Stomach (tissue), 19 donors: ENCODE measurements at places on chromosomes 12 and 14. TPM values are rescaled to one million over a fixed set of nuclear protein-coding genes. Genes with fewer than 3 reads are reported as not detected.

- peak; percentile 34 for DNase-seq
Observed at GRCh38 chr14:51828017-51828797, 32.2 kb upstream of the GNG2 start.

DNA sequence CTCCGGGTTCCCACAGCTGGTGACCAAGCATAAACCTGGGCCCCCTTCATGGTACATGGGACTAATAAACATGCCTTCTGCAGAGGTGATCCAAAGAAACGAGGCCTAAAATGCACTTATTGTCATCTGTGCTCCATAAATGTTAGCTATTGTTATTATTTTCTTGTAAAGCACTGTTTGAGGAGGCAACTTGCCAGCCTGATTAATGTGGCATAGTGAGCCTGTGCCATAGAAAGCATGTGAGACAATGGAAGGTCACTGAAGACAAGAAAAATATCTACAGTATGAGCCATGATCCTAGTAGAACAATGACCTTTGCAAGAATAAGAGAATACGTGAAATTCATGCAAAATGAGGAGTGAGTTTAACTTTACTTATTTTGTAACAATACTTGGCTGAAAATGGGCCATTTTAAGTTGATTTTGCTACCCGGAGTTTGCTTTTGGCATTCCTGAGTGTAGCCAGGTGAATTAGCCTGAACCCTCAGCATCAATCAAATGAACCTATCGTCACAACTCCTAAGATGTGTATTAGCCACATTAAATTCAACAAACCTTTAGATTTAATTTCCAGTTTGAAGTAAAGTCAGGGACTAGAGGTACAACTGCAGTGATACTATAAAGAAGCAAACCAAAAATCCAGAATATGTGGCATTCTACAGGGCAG is 52.2 kb downstream of the CPM start:
- DNase-seq: no peak

- DNase-seq: no peak
Observed at GRCh38 chr12:103623716-103624115, 36.6 kb downstream of the STAB2 start.

- DNase-seq: no peak
Observed at GRCh38 chr12:65970821-65971220, 146.5 kb downstream of the HMGA2 start.

Gene NFE2
- 2.0 TPM for total RNA-seq

- DNase-seq: no peak
Observed at GRCh38 chr12:47270782-47271664, 191.3 kb upstream of the AMIGO2 start.

Gene MAPKAPK5
- 53.0 TPM for total RNA-seq

Gene PUS1
- 12.5 TPM for total RNA-seq

Gene EIF2S1
- 26.8 TPM for total RNA-seq

DNA sequence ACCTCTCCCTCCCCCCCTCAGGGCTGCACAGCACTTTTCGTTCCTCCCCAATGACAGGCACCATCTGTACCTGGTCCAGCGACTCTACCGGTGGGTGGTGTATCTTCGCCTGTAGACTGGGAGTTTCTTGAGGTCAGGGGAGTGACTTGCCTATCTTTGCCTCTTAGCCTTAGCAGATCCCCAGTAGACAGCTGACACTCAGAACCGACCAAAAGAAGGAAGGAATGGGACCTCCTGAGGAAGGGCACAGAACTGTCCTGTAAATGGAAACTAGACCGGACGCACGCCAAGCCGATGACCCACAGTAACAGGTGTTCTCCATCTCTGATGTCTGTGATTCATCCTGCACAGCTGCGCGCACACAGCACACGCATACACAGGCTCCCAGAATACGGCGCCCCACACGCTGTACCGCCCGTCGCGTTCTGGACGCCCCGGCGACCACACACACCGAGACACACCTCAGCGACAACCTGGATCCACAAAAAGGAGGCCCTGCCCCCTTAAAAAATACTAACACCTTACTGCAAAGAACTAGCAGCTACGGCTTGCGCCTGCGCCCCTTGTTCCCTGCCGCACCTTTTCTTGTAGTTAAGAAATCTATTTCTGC is 673 bp upstream of the TTC9 start:
- DNase-seq: peak; percentile 72

Gene SLC7A7
- 10.5 TPM for total RNA-seq

DNA sequence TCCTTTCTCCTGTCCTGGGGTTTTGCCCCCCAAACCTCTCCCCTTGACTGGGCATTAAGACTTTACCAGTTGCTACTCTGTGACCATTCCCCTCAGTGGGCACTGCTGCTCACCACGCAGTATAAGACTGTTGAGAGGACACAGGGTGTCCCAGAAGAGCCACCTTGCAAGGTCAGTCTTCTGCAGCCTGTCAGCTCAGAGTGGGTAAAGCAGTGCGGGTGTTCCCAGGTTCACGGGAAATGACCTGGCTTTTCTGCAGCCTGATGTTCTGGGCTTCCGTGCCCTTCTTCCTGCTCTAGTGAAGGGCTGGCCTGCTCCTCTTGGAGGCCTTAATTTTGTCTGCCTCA is 34.2 kb downstream of the KCNA1 start:
- no peak for DNase-seq

DNA sequence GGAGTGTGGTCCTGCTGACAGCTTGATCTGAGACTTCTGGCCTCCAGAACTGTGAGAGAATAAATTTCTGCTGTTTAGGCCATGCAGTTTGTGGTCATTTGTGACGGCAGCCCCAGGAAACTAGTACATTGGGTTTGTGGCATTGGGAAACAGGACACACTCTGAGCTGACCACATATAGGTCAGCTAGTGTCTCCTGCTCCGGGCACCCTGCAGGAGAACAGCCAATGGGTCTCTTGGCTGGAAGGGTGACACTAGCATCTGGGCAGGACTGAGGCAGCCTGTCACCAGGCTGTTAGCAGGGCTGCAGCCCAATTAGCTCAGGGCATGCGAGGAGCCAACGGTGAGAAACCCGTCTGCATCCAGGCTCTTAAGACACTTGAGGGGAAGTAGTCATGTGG is 83.2 kb downstream of the PITPNM2 start:
- no peak for DNase-seq

- DNase-seq: no peak
Observed at GRCh38 chr12:68565391-68565903, 45.3 kb upstream of the RAP1B start.

GRCh38 chr12:125852116-125852515 is 786.9 kb downstream of the AACS start:
- no peak for DNase-seq
